ENCODE measurements at places on chromosomes 6 and 20.
A peak's percentile ranks its signal among the peaks of the same experiment; 100 is the strongest.

DNA sequence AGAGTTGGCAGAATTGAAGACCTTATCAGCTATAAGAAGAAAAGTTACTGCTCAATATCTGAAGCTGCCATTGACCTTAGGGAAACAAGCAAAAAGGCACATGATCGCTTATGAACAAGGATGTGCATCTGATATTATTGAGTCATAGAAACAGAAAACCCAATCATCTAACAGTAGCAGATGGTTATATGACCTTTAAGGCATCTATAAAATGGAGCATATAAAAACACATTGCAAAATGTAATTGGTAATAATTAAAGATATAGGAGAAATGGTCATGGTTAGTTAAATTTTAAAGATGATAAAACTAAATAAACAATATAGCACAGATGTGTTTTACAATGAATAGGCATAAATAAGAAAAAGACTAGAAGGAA lies 260.1 kb upstream of the TAB2 start:
- DNase-seq: no peak

DNA sequence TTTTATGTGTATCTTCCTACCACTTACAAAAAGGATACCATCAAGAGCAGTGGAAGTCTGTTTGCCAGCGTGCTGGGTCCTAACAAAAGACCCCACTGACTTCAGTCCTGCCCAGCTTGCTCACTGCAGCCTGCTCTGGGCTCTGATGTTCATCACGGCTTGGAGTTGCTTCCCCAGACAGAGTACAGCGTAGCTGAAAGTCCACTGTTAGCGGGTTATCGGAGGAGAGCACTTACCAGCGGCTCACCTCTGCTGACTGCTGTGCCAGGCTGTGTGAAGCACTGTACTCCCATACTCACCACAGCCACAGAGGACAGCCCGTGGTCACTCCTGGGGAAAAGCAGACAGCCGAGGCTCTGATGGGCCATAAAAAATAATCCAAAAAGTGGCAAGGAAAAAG lies 40.2 kb downstream of the CTCFL start:
- DNase-seq: no peak

GRCh38 chr6:147421903-147422302 lies 86.6 kb upstream of the SAMD5 start:
- DNase-seq: no peak

GRCh38 chr6:67102743-67103142 lies 1395.7 kb upstream of the EYS start:
- DNase-seq: no peak

DNA sequence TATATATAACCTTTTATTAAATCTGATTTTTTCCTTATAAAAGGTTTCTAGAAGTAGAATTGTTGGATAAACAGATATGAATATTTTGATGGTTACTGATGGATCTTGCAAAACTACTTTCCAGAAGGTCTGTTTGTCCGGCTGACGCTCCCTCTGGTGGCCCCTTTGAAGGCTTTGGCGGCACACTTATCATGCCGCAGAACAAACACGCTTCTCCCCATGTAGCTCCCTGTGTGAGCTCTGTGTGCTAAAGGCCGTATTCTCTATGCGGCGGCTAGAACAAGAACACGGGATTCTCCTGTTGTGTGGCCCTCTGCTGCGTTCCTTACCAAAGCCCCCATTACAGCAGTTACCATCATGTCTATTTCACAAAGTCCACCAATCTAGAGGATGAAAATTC lies 30.0 kb downstream of the PPP1R3G start:
- DNase-seq: no peak

GRCh38 chr20:53919886-53920285 lies 150.5 kb downstream of the BCAS1 start:
- DNase-seq: no peak

- no peak for DNase-seq
Observed at GRCh38 chr20:64091770-64092169, 7.6 kb upstream of the LKAAEAR1 start.

DNA sequence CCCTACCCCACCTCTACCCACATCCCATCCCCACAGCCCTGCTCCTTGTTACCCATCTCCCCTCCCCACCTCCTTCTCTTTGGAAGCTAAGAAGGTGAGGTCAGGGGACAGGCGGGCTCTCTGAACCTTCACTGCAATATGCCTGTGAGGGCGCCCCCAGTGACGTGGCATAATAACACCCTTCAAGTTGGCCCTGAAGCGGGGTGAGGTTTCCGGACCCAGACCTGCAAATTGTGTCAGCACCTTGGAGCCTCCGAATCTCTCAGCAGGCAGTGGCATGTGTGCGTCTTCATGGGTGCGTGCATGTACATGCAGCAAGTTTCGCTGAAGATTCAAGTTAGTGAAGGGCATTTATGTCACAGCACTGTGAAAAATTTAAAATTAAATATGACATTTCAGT lies 114.6 kb downstream of the SOBP start:
- no peak for DNase-seq

DNA sequence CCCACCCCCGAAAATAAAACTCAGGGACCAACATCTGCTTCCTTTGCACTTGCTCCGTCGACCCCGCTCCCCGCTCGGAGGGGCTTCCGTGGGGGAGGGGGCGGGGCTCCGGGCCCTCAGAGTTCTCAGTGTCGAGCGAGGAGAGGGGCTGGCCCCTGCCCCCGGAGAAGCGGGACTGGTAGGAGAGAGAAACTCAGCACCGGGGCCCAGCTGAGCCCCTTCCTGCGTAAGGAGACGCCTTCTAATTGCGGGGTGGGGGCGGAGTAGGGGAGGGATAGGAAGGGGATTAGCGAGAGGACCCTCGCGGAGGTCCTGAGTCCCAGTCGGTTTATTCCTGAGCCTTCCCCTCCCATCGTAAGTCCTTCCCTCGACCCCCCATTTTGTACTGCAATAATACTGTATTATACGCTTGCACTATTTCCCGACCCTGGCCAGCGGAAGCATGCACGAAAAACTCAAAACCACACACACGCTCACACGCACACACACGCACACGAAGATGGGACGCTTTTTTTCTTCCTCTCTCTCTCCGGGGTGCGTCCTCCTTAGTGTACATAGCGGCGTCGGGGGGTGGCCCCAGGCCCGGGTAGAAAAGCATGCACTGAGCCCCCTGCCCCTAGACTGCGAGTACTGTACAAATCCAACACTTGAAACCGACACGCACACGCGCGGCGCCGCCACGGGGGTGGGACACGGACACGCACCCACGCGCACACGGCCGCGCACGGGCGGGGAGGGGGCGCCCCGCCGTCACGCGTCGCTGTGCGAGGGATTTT lies 22.1 kb upstream of the SLC22A7 start:
- DNase-seq: no peak

DNA sequence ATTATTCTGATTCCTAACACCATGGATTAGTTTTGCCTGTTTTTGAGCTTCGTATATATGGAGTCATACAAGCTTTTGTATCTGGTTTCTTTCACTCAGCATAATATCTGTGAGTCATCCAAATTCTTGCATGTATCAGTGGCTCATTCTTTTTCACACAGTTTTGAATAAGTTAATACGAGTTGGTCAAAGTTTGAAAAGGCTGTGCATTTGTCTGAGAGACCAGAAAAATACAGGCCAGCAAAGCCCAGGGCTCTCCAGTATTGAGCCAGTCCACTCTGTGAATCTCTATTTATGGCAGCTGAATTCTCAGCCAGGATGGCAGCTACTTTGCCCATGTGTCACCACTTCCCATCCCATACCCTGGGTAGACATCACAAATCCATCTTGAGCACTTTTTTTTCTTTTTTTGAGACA lies 7.2 kb upstream of the CHMP4B start:
- DNase-seq: no peak

- no peak for DNase-seq
Observed at GRCh38 chr6:99613409-99613704, 6.7 kb downstream of the PRDM13 start.

GRCh38 chr6:107064579-107065065 lies 36.6 kb downstream of the MTRES1 start:
- peak; percentile 98 for DNase-seq

DNA sequence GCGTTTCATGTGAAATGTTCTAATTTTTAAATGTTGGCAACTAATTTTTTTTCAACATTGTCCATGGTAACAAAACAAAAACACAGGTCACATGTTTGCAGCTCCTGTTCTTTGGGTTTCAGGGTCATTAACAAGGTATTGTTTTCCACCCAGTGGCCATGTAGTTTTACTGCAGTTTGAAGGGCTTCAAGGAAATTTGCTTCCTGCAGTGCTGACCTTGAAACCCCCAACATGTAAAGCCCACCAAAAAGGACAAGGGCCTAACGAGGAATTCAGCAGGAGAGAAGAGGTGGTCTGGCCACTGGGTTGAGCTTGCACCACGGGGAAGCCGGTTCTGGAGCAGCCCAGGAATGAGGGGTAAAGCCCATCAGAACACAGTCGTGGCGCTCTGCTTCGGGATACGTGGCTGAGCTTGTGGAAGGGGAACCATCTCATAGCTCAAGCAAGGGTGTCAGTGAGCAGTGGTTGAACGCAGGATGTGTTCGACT lies 13.9 kb upstream of the KLHL31 start:
- DNase-seq: peak; percentile 7

- DNase-seq: peak; percentile 8
Observed at GRCh38 chr6:37277001-37277409, 19.1 kb upstream of the TMEM217 start.

GRCh38 chr20:55882910-55883309 lies 122.4 kb downstream of the CBLN4 start:
- DNase-seq: no peak

DNA sequence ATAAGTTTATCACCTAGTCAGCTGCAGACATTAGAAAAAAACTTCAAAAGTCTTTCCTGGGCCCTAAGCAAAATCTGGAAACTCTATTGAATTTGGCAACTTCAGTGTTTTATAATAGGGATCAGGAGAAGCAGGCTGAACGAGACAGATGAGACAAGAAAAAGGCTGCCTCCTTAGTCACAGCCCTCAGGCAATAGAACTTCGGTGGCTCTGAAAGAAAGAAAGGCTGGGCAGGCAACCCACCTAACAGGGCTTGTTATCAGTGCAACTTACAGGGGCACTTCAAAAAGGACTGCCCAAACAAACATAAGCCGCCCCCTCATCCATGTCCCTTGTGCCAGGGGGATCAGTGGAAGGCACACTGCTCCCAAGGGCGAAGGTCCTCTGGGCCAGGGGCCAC lies 657.9 kb upstream of the HS3ST5 start:
- no peak for DNase-seq

DNA sequence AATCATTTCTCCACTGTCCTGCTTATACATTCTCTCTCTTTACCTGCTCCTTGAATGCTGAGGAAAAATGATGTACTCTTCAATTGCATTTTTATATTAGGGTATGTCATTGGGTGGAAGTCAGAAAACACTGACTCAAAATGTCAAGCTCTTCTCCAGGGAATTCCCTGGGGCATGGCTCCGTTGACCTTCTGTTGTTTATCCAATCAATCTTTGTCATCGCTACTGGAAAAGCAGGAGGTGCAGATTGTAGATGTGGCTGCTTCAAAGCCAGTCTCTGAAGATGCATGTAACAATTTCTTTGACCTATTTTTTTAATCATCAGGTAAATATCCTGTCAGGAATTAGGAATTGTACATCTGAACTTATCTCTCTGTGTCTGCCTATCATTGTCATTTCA lies 63.9 kb upstream of the TENT5A start:
- DNase-seq: no peak

DNA sequence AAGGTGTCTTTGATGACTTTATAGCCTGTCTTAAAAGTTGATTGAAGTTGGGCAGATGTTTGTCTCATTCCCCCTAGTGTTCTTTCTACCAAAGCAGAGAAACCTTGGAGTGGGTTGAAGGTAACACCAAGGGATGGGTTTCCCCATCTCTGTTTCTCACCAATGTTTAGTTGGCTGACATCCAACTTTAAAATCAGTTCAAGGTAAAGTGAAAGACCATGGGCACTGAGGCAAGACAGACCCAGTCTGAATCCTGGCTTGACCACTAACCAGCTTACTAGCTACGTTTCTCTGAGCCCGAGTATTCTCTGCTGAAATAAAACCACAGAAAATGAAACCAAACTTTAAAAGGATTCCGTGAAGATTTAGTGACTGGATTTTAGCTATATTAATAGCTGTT lies 258.9 kb downstream of the KIF16B start:
- DNase-seq: no peak

DNA sequence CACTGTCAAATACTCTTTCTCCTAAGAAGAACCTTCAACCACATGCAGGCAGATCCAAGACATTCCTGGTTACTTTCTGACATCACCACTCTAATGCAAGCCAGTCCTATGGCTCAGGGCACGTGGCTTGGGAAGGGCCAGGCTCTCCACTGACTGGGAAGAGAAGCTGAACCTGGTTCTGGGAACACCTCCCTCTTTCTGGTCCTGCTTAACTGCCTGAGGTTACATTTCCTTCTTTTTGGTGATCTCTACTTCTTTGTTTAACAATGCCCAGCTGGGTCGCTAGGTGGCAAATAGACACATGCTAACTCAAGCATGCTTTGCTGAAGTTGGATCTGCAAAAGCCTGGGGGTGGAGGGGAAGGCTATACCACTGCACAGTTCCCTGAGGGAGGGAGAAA lies 249.8 kb downstream of the GMDS start:
- no peak for DNase-seq

DNA sequence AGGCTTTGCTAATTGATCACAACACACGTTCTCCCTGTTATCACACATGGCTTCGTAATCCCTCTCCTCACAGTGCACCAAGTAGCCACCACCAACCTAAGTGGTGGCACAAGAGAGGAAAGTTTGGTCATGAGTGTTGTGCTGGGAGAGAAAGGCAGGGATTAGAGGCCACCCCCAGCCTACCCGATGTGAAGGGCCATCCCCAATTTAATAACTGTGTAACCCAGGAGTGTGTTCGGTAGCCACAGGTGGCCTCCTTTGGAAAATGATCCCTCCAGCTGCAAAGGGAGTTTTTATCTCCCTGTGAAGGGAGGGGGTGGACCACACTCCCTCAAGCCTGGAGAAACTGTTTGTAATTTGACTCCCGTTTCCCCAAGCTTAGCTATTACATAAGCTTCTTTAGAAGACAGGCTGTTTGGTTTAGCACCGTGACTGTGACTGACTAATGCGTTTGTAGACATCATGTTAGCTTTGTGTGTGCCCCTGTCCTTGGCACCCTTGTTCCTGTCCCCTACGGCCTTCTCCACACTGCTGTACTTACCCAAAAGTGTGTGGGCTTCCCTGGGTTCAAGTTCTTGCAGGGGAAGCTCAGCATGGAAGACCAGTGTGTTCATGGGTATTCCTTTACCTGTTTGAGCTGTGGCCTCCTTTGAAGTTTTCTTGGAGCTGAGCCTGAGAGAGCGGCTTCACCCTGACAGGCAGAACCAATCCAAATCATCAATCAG lies 20.6 kb downstream of the PPP1R16B start:
- DNase-seq: peak; percentile 75
